ENCODE measurements at places on chromosomes 13 and 19.
A peak's percentile ranks its signal among the peaks of the same experiment; 100 is the strongest.

DNA sequence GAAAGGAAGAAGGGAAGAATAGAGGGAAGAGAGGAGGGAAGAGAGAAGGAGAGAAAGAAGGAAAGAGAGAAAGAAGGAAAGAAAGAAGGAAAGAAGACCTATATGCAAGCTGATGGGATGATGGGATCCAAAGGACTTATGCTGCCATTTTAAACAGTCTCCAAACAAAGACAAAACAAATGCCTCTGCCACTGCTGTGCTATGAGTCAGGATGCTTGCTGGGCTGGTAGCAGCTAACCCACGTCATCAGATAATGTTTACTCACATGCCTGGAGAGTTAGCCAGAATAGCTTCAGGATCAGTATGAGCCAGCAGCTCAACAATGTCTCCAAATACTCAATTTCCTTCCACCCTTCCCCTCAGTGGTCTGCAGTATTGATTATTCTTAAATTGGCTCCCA, 12.0 kb upstream of the ZNF274 start:
- no peak for DNase-seq

- no peak for DNase-seq
These were observed 6.4 kb downstream of the IGFL3 start for GRCh38 chr19:46118136-46118535.

GRCh38 chr19:49490287-49491029, 3.0 kb downstream of the RPL13A start:
- no peak for DNase-seq

DNA sequence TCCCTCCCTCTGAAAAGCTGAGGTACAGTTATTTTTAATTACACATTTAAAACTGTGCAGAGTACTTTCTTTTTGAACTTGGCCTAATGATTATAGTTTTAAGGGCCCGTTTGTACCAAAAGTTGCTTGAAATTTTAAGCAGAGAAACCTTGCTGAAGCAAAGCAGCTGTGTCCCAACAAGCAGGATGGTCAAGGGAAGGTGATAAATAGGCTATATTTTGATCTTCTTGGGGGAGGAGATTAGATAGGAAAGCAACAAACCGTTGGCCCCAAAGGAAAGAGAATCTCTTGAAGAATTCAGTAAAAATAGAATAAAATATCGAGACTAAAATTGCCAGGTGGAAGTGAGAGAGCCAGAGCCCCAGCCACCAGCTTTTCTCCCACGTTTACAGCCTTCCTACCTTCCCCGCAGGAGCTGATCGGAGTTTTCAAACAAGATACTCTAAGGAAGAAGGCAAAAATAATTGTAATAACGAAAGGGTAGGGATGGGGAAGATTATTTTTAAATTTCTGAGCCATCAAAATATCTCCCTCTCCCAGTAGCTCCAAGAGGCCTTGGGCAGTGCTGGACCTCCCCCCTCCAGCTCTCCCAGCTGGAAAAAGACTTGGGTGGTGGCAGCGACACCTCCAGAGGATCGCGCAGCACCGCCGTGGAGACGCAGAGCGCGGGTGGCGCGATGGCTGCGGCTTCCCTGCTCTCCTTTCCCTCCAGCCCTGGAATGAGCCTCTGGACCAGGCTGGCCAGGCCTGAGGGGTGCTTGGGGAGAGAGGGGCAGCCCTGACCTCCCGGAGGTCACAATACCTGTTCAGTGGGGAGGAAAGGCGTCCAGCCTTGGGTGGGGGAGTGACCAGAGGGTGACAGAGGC, 5.8 kb downstream of the ZIC2 start:
- no peak for DNase-seq

DNA sequence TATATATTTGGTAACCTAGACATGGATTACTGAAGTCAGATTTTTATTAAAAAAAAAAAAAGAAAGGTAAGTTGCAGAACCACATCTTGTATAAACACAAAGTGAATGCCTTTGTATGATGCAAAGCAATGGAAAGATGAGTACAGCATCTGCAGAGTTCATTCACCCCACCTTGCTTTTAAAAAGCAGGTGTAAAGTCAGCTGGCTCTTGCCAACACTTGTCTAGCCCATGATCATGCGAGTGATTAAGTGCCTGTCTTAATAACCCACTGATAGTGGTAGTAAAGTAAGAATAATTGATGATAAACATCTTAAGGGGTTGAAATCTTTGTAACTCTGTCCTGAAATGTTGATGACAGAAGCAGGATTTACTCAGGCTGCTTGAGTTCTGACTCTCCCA, 710.4 kb downstream of the EFNB2 start:
- DNase-seq, result no peak

- DNase-seq, result no peak
These were observed 91.9 kb downstream of the SLAIN1 start for GRCh38 chr13:77789376-77789775.

DNA sequence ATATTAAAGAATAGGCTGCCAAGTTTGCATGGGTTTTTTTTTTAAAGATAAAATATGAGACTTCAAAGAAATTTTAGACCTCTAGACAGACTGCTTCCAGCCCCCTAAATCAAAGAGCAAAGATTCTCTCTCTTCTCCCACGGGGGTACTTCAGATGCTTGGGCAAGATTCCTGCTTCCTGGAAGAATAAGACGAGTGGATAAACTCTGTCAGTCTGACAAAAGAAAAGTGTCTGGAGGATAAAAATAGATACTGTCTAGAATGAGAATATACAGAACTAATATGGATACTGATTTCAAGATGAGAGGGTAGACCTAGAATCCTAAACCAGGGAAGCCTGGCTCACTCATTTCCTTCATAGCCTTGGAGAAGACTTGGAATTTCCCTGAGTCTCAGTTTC, 435.1 kb downstream of the FOXO1 start:
- DNase-seq, result no peak

GRCh38 chr13:51045451-51045850, 65.6 kb downstream of the C13orf42 start:
- no peak for DNase-seq

GRCh38 chr13:28671126-28671792, 12.3 kb downstream of the POMP start:
- DNase-seq, result no peak

DNA sequence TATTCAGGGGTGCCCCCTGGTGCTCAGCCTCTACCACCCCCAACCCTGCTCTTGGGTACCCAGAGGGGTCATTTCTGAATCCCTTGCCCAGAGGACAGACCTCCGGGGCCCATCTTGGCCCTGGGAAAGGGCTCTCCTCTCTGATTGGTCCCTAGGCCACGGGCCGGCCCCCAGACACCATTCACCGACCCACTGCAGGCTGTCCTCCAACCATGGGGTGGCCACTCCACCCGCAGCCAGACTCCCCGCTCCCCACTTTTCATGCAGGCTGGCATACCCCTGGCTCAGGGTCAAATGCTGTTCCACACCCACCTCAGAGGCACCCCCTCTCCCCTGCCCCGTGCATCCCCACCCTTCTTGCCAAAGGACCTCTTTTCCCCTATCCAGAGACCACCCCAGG, 14.8 kb downstream of the SMIM24 start:
- no peak for DNase-seq

GRCh38 chr19:17794412-17794730, 567 bp upstream of the B3GNT3 start:
- no peak for DNase-seq

- DNase-seq, result no peak
These were observed 15.6 kb upstream of the PROZ start for GRCh38 chr13:113142876-113143275.

DNA sequence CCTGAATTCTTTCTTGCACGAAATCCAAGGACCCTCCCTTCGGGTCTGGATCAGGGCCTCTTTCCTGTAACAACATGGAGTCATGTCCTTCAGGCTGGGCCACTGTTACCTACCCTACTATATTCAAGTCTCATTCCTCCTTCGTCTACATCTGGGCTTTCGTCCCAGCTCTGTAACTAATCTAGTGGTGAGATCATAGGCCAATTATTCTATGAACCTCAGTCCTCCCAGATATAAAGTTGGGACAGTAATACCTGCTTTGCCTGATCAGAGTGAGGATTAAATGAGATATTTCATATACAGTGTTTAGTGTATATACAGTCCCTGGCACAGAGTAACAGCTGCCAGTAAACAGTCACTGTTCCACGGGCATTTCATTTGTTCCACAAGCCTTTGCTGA, 48.3 kb upstream of the ATP12A start:
- DNase-seq, result no peak

DNA sequence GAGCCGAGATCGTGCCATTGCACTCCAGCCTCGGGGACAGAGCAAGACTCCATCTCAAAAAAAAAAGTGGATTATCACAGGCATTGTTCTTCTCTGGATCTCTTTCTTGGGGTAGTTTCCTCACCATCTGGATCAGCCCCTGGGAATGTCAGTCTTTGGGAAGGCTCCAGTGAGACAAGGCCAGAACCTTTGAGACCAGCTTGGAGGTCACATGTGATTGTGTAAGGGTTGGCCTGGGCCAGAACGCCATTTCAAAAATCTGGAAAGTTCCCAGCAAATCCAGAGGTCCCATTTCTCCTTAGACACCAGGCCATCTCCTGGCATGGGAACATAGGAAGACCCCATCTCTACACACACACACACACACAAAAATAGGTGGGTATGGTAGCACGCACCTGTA, 14.2 kb upstream of the ANGPTL8 start:
- no peak for DNase-seq

GRCh38 chr19:6373096-6373812, 660 bp downstream of the ALKBH7 start:
- peak; percentile 97 for DNase-seq

DNA sequence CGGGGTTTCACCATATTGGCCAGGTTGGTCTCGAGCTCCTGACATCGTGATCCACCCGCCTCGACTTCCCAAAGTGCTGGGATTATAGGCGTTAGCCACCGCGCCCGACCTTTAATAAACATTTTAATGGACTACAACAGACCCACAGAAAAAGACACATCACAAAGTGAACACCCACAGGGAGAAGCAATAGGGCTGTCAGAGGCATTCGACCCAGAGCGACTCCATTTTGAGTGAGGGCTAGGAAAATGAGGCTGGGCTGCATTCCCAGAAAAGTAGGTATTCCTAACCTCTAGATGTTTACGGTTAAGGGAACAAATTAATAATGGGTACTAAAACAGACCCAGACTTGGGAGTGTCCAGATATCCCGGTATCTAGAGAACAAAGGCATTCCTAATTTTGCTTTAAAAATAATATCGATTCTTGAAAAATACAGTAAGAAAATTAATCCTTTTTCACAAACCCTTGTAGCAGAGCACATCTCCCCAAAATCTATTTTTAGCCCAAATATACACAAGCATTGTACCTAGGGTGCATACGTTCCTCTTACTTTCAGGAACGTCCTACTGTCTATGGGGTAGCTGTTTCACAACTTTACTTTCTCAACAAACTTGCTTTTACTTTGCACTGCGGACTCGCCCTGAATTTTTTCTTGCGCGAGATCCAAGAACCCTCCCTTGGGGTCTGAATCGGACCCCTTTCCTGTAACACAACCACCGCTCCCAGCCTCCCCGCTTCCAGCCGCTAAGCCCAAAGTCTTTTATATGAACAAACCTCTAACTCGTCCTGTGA, 811 bp upstream of the ZNF8 start:
- DNase-seq, result no peak

DNA sequence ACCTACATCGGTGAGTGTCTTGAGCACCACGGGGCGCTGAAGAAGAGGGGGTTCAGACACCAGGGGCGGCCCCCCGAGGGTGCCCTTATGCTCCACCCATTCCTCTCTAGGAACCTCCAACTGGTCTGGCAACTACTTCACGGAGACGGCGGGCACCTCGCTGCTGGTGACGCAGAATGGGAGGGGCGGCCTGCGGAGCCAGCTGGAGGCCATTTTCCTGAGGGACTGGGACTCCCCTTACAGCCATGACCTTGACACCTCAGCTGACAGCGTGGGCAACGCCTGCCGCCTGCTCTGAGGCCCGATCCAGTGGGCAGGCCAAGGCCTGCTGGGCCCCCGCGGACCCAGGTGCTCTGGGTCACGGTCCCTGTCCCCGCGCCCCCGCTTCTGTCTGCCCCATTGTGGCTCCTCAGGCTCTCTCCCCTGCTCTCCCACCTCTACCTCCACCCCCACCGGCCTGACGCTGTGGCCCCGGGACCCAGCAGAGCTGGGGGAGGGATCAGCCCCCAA, 12.1 kb downstream of the HIPK4 start:
- no peak for DNase-seq

GRCh38 chr13:98963917-98964316, 13.9 kb downstream of the DOCK9 start:
- no peak for DNase-seq

- no peak for DNase-seq
These were observed 6.6 kb upstream of the ZNF835 start for GRCh38 chr19:56678205-56678604.

DNA sequence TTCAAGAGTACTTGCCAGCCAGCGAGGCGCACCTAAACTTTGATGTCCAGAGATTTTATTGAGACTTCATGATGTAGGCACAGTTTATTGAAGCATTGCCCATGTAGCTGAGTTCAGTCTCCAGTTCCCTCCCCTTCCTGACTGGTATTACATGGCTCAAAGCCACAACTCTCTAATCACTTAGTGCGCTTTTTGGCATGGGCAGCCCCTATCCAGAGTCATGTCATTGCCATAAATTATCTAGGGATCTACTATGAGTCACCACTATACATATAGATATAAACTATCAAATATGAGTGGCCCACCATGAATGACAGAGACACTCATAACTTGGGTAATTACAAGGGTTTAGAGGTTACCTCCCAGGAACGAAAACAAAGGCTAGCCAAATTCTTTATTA, 7.7 kb downstream of the ZNF614 start:
- no peak for DNase-seq

GRCh38 chr13:24629320-24629719, 50.9 kb upstream of the ATP12A start:
- no peak for DNase-seq

DNA sequence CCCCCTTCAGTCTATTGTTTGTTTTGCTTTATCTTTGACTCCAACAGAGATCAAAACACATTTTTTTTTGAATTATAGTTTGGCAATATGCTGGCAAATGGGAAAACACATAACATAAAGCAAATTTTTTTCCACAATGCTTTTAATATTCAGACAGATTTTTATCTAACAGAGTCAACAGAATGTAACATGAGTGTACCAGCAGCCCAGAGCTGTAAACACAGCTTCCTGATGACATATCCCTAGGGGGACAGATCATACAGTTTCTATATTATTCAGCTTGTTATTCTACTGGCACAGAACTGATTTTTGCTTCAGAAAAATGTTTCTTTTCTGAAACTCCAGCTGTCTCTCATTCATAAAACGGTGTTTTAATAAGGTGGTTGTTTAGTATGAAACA, 168.8 kb downstream of the OLFM4 start:
- DNase-seq, result no peak

- DNase-seq, result peak; percentile 20
These were observed at the start of gene C19orf12 for GRCh38 chr19:29714953-29715700. Gene C19orf12, minus strand, starts transcription at chr19:29715261. Its CDS starts 6,848 bp downstream, at chr19:29708413.

DNA sequence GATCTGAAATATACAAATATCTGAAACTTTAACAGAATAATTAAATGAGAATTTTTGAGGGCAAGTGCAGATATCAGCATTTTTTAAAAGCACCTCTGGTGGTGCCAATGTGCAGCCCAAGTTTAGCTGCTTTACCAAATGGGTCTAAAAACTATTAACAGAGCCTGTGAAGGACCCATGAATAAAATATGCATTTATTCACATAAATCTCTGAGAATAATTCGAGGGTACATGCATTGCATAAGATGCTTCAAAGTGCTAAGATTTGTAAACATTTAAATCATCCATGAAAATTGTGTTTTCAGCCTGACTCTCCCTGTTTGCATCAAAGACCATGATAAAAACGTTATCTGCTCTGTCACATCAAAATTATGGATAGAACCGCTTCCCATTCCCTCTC, 47.1 kb upstream of the TNFSF11 start:
- no peak for DNase-seq

All from stimulated activated CD8-positive, alpha-beta memory T cell treated with anti-CD3 and anti-CD28 coated beads, Interleukin-2, amount 100 ng/mL, for 1 hour (primary cell).